ENCODE measurements at places on chromosomes 2 and 18.

DNA sequence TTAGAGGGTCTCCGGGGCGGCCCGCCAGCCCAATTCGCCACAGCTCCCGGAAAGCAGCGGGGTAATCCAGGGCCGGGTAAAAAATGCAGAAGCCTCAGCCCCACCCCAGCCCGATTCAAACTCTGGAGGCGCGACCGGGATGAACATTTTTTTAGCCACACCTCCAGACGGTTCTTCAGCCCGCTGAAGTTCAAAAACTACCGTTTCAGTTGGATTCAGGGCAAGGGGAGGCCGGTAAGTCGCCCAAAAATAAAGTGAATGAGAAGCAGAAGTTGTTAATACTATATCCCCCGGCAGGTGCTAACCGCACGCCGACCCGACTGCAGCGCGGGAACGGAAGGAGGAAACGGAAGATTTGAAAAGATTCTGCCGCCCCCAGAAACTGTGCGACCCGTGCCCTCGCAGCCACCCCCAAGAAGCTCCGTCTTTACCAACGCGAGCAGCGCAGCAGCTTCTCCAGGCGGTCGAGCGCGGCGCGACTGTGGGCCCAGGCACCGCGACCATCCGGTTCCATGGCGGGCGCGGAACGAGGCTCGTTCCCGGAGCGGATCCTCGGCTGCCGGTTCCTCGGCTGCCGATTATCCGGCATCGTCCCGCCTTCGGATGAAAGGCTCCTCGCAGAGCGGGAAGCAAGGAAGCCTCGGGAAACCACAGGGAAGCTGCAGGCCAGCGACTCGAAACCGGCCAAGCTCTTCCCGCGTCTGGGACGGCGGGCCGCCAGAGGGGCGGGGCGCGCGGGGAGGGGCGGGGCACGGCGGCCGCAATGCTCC is at the start of gene BARD1:
Gene BARD1, minus strand, starts transcription at position 703 of the 770 bp plus-strand sequence. Its CDS starts 114 bp downstream, at position 589.
- DNase-seq, result peak; percentile 76

DNA sequence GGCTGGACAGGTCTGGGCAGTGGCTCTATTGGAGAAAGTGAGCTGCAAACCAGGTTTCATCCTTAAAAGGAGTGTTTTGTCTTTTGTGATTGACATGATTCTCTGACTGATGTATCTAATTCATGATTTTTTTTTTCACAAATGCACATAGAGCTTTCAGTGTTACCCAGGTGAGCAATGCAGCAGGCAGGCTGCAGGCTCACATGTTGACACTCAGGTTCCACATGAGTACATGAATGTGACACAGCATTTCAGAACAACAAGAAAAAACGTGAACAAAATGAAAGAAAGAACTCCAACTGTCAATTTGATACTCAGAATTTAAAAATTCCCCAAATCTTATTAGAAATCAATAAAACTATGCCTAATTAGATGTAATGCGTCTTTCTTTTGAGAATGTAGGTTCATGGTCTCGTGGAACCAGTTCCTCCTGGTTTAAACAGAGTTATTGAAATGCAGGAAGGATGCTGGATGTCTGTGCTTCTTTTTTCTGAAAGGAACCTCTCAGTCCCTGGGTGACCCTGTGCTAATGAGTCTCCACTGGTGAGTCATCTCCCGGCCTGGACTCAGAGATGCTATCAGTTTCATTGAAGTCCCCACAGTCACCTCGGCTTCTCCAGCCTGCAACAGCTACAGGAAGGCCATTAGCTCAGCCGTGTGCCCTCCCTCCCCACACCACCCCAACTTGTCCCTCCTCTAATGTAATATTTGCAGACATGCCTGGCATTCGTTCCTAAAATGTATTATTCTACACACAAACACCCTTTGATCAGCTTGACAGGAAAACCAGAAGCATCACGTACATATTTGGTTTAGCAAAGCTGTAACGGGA is 430.4 kb downstream of the LPIN1 start:
- DNase-seq, result peak; percentile 69

DNA sequence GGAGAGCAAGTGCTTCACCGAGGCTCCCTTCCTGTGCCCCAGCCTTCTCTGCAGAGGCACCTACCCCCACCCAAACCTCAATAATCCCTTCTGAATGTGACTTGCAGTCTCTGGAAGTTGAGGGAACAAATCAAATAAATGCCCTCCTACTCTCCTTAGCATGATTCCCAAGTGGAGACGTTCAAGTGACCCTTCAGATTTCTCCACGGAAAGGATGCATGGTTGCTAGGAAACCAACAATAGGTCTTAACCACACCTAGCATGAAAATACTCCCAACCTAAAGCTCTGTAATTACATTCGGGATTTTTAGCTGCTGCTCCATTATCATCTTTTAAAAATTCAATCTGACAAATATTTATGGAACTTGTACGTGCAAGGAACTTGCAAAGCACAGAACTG is 50.2 kb upstream of the CABLES1 start:
- DNase-seq, result no peak

- no peak for DNase-seq
Observed at GRCh38 chr2:107569496-107569895, 257.2 kb upstream of the RGPD4 start.

- DNase-seq, result peak; percentile 62
Observed at GRCh38 chr18:57803103-57803969, at the start of gene ATP8B1. Gene ATP8B1 (minus strand): TSS chr18:57803315. CDS start chr18:57731807, 71,508 bp downstream.

- DNase-seq, result no peak
Observed at GRCh38 chr2:226766352-226767055, 33.1 kb downstream of the IRS1 start.

DNA sequence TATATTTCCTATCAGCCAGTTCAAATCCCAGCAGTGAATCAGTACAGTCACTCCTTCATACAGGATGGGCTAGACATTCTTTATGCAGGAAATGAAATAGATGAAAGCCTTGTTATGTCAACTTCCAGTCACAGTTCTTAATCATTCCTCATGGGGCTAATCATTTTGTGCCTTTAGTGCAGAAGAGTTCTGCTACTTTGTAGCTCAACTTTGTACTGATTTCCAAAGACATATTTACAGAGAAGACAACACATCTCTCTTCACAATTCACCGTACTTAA is 593.9 kb upstream of the NETO1 start:
- no peak for DNase-seq

GRCh38 chr2:132280912-132281311 is 119.2 kb upstream of the ANKRD30BL start:
- no peak for DNase-seq

DNA sequence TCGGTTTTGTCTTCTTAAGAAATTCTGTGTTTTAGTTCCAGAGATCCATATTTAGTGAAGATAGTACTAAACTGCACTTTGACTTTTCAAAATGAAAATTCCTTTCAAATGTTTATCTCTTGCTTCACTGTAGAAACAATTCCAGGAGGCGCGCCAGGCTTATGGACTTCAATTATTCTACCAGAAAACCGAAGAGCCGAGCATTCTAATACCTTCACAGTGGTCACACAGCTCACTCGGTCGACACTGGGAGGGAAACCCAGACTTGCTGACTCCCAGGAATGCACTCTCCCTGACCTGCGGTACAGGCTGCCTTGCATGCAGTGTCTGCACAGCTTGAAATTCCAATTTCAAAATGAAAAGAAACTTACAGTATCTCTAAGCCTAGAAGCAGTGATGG is 119.9 kb upstream of the PIEZO2 start:
- no peak for DNase-seq

DNA sequence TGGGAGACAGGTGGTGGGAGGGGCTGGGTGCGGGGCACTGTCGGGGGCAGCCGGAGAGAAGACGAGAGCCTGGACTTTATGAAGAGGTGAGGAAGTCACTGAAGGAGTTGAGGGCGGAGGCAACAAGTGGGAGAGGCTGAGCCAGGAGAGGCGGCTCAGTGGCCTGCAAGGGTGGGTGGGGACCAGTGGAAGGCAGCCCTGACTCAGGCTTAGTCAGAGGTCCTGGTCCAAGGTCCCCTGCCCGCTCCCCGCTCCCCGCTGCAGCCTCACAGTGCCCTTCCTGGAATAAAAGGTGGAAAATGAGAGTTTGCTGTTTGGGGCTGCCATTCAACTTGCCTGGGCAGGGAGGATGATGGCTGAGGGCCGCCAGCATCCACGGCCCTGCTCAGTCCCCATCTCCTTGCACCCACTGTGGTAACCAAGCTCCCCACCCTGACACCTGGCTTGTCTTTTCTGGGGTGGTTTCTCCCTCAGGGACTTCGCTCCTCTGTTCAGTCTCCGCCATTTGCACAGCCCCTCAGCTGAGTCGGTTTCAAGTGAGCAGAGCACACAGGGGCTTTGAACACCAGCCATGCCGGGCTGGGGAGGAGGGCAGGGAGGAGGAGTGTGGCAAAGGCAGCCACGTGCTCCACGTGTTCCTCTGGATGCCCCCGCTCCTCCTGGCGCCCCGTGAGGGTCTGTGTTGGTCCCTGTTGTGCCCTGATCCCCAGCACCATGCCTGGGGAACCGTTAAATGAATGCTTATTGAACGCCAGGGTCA is 13.7 kb upstream of the RALB start:
- DNase-seq, result no peak

- DNase-seq, result no peak
Observed at GRCh38 chr2:237660381-237660900, 33.1 kb downstream of the LRRFIP1 start.
